Uterus (tissue), 4 donors: ENCODE measurements at places on chromosomes 4 and X. TPM values are rescaled to one million over a fixed set of nuclear protein-coding genes. Genes with fewer than 3 reads are reported as not detected.

GRCh38 chr4:23333946-23334878, 555.6 kb downstream of the PPARGC1A start:
- DNase-seq, result no peak

DNA sequence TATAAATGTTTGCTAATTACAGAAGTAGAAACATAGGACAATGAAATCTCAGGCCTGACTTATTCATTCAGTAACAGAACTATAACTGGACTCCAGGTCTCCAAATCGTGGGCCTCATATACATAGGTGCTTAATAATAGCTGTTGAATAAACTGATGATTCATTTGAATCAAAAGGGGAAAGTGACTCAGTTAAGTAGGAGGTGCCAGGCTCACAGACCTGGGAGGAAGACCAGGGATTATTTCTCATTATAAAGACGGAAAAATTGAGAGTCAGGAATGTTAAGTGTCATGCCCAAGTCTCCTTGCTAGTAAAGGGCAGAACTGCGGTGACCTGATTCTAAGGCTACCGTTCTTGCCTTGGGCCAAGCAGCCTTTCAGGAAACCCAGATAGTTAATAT, 131.5 kb downstream of the HS3ST1 start:
- DNase-seq, result no peak

- DNase-seq, result no peak
Measured at GRCh38 chr4:106694232-106694631, 325.7 kb upstream of the GIMD1 start.

- no peak for DNase-seq
Measured at GRCh38 chrX:149284616-149285015, 220.5 kb downstream of the IDS start.

DNA sequence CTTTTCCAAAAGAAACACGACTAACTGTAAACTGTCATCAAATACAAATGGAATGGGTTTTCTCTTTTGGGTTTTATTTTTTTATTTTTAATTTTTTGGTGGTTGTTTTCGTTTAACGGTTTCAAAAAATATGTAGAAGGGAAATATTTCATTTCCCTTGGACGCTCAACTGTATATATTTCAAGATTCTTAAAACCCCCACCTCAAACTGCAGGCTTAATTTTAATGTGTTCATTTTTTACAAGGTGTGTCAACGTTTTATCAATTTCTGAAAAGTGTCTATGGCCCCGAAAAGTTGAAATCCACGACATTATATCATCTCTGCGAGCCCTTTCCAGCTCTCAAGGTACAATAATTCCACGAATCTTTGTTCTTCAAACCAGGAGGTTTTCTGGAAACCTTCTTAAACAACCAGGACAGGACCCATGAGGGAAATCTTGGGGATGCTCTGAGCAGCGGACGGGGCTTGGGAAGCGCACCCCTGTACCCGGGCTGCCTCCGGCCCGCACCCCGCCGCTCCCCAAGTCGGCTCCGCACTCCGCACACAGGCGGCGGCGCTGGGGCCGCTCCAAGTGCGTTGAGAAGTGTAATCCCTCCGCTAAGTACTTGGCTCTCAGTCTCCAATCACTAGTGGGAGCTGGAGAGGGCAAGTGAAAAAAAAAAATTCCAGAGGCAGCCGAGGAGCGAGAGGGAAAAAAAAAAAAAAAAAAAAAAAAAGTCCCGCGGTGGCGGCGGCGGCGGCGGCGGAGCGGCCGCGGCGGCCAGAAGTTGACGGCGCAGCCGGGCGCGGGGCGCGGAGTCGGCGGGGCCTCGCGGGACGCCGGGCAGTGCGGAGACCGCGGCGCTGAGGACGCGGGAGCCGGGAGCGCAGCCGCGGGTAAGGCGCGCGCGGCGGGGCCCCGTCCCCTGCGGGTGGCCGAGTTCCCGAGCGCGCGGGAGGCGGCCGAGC, at the start of gene BMPR1B:
TSS of gene BMPR1B (plus strand) at position 764 of the 949 bp plus-strand sequence. CDS start 346,470 bp downstream, outside the sequence.
- peak; percentile 25 for DNase-seq

GRCh38 chr4:149645790-149646189, 169.9 kb downstream of the IQCM start:
- no peak for DNase-seq

GRCh38 chr4:107718351-107718965, 1.6 kb downstream of the PAPSS1 start:
- no peak for DNase-seq

GRCh38 chr4:168092176-168092712, at the start of gene ANXA10:
Gene ANXA10 (plus strand): TSS chr4:168092537. CDS start chr4:168092701, 164 bp downstream.
- no peak for DNase-seq

DNA sequence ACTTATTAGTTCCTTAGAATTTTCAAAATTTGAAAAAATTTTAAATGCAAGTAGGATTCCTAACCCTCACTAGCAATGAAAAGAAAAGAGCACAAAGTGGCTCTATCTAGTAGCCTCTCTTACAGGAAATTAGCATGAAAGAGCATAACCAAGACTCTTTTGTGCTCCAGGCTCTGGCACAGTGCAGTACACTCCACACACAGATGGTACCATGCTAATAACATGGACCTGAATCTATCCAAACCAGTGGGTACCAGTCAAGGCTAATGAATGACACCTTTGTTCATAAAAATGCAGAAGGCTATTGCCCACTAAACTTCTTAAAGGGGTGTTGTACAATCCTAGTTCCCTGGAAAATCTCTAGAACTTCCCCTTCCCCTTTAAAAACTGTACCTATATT, 119.0 kb downstream of the MANBA start:
- DNase-seq, result no peak

GRCh38 chrX:14030174-14030530, 460 bp upstream of the GEMIN8 start:
- no peak for DNase-seq

- no peak for DNase-seq
Measured at GRCh38 chr4:186169945-186170802, 21.2 kb upstream of the CYP4V2 start.

DNA sequence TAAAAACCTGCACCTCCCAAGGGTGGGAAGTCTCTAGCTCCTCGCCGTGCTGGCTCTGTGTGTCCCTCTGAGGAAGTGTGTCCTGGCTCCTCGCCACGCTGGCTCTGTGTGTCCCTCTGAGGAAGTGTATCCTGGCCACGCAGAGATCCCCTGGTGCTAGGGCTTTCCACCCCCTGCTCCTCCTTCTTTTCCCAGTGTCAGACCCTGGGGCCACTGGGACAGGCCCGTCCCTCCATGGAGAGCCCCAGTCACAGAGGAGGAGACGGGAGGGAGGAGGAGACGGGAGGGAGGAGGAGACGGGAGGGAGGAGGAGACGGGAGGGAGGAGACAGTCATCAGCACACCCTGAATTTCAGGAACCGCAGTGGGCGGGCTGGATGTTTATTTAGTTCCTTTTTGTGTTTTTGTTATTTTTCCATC, 53.8 kb upstream of the HGFAC start:
- DNase-seq, result peak; percentile 71

DNA sequence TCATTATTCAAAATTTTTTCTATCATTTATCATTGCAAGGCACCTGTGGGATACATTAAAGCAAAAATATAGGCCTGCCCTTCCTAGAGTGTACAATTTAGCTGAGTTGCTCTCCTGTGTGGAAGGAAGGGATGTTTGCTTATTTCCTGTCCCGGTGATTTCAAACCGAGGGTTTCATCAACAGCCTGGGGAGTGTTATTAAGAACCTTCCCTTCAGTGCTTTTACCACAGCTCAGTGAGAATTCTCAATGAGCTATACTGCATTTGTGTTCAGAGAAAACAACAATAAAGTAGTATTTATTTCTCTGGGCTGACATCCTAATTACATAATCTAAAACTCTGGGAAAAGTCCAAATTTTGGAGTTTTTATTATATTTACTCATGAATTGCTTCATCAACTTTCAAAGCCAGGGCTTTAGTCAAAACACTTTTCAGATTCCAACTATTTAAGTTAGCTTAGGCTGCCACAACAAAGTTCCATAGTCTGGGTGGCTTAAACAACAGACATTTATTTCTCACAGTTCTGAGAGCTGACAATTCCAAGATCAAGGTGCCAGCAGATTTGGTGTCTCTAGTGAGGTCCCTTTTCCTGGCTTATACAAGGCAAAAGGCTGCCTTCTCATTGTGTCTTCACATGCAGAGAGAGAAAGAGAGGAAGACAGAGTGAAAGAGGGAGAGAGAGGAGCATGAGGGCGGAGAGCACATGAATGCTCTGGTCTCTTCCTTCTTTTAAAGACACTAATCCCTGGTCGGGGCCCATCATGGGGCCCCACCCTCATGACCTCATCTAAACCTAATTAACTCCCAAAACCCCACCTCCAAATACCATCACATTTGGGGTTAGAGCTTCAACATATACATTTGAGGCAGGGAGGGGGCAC, 62.6 kb downstream of the MMRN1 start:
- no peak for DNase-seq

- DNase-seq, result no peak
Measured at GRCh38 chr4:103842076-103842475, 122.3 kb upstream of the TACR3 start.

DNA sequence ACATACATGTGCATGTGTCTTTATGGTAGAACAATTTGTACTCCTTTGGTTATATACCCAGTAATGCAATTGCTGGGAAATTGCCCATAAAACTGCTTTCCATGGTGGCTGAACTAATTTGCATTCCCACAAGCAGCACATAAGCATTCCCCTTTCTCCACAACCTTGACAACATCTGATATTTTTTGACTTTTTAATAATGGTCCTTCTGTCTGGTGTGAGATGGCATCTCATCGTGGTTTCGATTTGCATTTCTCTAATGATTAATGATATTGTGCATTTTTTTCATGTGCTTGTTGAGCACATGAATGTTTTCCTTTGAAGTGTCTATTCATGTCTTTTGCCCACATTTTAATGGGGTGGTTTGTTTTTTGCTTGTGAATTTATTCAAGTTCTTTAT, 166.0 kb downstream of the TMEM47 start:
- DNase-seq, result no peak

DNA sequence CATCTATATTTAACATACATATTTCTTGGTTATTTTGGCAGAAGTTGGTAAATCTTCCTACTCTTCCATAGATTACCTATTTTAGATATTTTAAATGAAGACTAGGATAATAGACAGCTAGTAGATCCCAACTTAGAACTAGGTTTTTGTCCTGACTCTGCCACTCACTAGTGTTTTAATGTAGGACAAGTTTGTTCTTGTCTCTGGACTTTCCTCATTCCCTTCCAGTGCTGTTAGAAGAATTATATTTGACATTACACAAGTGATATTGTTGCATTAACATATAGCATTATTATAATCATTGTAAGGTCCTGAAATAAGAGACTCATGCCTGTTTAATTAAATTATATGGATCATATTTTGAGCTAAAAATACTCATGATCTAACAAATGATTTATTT, 24.1 kb upstream of the ALB start:
- DNase-seq, result no peak

GRCh38 chr4:103099691-103100392, at the start of gene BDH2:
Gene BDH2 (minus strand): TSS chr4:103099834. CDS start chr4:103096254, 3,580 bp downstream.
- peak; percentile 41 for DNase-seq

GRCh38 chr4:38482696-38483095, 181.3 kb upstream of the KLF3 start:
- DNase-seq, result no peak

DNA sequence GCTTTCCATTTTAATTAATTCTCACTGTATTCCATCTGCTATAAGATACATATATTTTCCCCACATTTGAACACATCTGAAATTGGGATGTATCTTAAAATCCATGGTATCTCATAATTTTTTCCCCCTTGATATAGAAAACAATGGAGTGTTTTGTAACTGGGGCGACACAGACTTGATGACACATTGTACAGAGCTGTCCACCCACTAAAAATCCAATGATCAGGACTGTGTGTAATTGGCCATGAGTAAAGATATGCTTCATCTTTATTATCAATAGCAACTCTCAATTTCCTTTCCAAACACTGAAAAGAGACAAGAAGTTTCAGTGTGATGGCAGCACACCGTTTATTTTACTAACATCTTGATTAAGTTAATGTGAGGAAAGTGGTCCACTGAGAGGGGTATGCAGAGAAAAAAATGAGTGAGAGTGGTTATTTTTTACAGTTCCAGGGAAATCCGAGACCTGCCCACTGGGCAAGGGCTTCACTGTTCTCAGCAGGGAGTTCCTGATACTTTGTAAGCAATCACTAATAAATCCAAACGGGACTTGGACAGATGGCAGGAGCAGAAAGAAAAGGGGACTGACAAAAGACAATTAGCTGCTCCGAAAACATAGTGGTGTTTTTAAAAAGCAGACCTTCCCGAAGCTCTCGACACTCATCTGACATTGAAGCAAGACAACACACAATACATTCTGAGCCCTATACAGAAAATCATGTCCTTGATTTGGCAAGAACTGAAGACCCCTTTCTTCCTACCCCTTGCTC, 149.4 kb downstream of the TSPAN5 start:
- DNase-seq, result no peak

DNA sequence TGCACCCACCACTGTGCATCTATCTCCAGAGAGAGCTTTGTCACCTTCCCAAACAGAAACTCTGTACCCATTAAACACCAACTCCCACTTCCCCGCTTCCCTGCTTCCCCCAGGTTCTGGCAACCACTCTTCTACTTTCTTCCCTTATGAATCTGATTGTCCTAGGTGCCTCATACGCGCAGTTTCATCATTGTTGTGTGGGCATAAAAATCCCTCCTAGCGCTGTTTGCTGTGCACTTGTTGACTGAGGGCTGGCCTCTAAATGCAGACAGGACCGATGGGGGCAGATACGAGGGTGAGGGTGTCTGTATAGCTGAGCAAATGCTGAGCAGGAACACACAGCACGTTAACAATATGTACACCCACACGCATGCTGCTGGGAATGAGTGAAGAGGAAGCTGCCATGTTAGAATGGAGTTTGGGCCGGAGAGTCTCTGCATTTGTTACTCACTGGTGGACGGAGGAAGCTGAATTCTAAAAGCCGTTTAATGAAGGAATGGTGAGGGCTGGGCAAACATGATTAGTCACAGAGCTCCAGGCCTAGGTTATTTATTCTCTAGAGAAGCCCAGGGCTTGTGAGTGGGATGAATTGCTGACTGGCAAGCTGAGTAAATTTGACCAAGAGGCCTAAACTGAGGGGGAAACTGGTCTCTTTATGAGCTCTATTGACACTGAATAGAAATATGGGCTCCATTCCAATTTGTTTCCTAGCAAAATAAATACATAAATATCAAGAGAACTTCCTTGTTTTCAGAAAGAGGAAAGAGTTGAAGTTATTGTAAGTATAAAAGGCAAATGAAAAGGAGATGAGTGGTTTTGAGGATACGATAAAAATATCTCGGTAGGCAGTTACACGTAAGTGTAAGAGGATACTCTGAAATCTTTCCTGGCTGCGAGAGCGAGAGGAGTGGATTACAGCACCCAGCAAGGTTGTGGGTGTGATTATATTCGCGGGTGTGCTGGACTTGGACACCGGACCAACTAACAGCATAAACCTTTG, 95.9 kb upstream of the RPS6KA3 start:
- DNase-seq, result no peak

Gene SSX4B
- not detected for total RNA-seq

Gene MAGEA11
- total RNA-seq, result not detected

Gene CYLC1
- total RNA-seq, result not detected

Gene HTRA3
- 22.8 TPM for total RNA-seq

Gene GSPT2
- 19.7 TPM for total RNA-seq

Gene KLF8
- total RNA-seq, result 36.8 TPM

Gene TRIM61
- not detected for total RNA-seq

Gene FBXO8
- 14.3 TPM for total RNA-seq

Gene NPY2R
- 0.62 TPM for total RNA-seq

Gene TLR8
- 0.55 TPM for total RNA-seq

Gene MAGEA2
- not detected for total RNA-seq
